ENCODE measurements at places on chromosomes 13 and 19. TPM values are rescaled to one million over a fixed set of nuclear protein-coding genes. Genes with fewer than 3 reads are reported as not detected.
A peak's percentile ranks its signal among the peaks of the same experiment; 100 is the strongest.

The CERS1 gene
- 1.4 TPM for total RNA-seq

- H3K27me3 ChIP-seq, result no peaks in the 10 kb centered on the region
- H3K4me3 ChIP-seq, result no peak overlapping the region
- H3K4me1 ChIP-seq, result peaks cover 9% of the 10 kb centered on the region
These were observed 769.1 kb downstream of the PCDH9 start for GRCh38 chr13:66461021-66461420.

DNA sequence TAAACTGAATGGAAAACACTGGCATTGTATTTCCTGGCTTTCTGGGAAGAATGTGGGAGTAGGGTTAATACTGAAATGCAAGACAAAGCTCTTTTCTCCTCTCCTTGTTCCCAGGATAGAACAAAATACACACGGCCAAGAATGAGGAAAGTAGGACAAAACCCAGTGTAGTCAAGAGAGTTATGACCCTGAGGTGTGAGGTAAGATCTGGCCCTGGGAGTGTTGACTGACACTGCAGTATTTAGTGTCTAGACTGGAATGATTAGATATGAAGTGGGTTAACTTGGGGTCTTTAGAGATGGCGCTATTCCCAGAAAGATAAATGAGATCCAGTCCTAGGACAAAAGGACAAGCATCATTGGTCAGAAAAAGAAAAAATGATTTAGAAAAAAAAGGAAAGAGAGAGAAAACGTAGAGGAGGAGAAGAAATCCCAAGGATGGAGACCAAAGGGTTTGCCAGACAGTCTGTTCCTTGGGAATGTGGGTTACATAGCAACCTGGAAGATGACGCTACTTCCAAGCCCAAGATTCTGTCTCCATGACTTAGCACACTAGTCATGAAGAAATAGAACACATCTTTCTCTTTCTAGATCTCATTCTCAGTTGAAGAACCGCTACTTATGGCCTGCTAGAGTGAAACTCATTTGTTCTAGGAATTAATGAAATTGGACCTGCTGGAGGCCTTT is 543.6 kb upstream of the GPC6 start:
- no peaks in the 10 kb centered on the region for H3K27me3 ChIP-seq
- H3K27ac ChIP-seq, result no peak overlapping the region
- no peak for DNase-seq
- no peaks in the 10 kb centered on the region for H3K4me1 ChIP-seq
- H3K36me3 ChIP-seq, result no peaks in the 10 kb centered on the region

GRCh38 chr13:46213242-46213641 is 1.5 kb downstream of the LRRC63 start:
- H3K4me3 ChIP-seq, result no peak overlapping the region
- H3K27ac ChIP-seq, result no peak overlapping the region
- no peaks in the 10 kb centered on the region for H3K36me3 ChIP-seq
- peaks cover 43% of the 10 kb centered on the region for H3K27me3 ChIP-seq
- DNase-seq, result no peak

The ZNF541 gene
- total RNA-seq, result 0.99 TPM

The SGCG gene
- 102 TPM for total RNA-seq

- no peak for DNase-seq
These were observed 76.9 kb downstream of the FOXO1 start for GRCh38 chr13:40589285-40590109.

DNA sequence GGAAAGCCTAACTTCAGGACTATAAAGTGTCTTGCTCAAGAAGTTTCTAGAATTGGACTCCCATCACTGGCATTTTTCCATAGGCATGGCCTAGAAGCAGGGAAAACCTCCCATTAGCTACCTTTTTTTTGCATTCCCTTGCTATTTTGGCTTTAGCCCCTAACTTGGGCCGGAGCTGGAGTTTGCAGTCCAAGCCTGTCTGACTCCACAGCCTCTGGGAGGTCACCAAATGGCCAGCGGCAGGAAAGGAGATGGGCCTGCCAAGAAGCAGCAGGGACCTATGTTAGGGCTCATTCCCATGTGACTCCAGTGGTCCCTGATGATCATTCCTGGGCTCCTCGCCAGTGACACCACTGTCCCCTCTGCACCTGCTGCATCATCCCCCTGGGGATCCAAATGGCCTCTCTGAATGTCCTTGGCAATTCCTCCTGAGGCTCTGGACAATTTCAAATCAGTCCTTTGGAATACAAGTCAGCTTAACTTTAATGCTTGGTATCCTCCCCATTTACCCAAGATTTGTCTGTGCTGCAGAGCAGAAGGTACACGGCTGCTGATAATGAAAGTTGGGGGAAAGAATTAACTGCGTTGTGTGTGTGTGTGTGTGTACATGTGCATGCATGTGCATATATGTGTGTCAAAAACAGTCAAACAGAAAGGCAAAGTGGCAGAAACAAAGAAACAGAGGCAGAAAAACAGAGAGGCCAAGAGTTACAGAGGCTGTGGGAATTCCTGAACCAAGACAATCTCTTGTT is 69.8 kb upstream of the SERP2 start:
- H3K36me3 ChIP-seq, result no peaks in the 10 kb centered on the region
- peak; percentile 78 for DNase-seq
- H3K4me1 ChIP-seq, result peaks cover 76% of the 10 kb centered on the region
- peak overlapping the region; percentile 83 for H3K27ac ChIP-seq
- H3K27me3 ChIP-seq, result no peaks in the 10 kb centered on the region

DNA sequence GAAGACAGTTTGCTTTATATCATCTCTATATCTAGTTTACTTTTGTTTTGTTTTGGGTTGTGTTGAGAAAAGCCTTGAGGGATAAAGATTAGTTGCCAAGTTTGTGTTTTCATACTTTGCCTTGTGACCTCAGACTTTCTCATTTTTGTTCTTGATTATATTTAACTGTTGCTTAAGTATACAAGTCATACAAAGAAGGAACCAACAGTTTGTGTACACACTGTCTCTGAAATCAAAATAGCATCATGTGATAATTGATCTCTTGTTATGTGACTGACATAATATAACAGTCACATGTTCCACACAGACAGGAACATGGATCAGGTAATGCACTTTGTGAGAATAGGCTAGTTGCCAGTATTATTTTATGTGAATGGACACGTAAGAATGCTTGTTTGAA is 70.8 kb downstream of the SHISA2 start:
- no peaks in the 10 kb centered on the region for H3K36me3 ChIP-seq
- no peaks in the 10 kb centered on the region for H3K4me1 ChIP-seq
- no peak for DNase-seq

Data from left ventricle myocardium inferior (tissue), 1 donor.